ENCODE measurements at places on chromosomes 3 and 15.

DNA sequence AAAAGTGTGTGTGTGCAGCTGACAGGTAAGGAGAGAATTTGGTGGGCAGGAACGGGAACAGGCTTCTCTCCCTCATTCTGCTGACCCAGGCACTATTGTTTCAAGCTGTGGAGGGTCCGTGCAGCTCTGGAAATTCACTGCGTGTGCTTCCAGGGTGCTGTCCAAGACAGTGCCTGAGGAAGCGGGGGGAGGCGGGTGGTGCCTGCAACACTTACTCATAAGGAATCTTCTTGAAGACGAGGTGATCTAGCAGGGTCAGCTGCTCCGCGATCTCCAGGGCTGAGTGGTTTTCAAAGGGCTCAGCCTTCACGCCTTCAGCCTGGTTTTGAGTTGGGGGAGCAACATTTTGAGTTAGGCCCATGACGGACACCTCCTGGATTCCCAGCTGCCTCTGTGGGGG lies 46.6 kb upstream of the CTSH start:
- no peak for DNase-seq

DNA sequence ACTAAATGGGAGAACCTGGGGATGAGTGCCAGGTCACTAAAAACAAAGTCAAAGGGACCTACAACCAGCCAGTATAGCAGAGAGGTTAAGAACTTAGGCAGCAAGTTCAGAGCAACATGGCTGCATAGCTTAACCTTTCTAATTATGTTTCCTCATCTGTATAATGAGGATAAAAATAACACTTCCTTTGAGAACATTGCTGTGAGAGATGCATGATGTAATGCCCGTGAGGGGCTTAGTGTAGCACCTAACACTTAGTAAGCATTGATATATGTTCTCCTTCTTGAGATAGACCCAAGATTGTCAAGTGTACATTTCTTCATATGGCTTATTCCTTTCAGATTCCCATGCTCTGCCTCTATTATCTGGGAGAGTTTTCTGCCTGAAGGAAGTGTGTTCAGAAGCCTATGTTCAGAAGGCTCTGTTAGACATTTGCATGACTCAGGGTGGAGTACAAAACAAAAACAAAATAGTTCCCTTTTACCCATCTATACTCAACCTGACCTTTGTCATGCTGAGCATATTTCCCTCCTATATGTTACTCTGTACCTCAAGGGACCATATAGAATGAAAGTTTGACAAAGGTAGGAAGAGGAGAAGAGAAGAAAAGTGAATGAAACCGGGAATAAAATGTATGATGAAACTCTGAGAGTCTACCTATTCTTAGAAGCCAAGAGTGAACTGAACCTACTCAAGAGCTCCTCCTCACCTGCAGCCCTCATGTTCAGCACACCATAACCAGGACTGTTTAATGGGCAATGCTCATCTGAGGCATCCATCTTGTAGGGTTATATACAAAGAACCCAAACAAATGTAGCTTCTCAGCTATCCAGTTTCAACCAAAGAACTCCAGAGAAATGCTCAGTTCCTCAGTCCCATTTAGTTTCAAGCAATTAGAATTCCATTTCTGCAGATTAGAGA lies 70.7 kb upstream of the KCNMB2 start:
- DNase-seq: no peak

DNA sequence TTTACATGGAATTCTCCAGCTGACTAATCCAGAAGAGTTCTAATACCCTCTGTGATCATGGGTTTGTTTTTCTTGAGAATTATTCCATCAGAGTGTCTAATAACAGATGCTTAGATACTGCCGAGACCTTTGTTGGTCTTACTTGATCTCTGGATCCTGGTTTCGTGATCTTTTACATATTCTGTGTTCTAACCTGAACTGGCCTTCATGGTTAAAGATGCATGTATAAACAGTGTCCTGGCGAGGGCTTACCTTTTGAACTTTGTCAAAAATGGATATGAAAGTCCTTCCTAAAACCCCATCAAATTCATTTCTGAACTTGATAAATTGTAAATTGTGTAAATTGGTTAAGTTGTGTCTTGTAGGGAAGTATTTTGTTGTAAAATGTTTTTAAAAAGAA lies 24.8 kb downstream of the UBE2Q2 start:
- no peak for DNase-seq

GRCh38 chr15:90388462-90389380 lies 679 bp downstream of the IQGAP1 start:
- DNase-seq: peak; percentile 22

GRCh38 chr3:14583548-14584091 lies 43.5 kb upstream of the GRIP2 start:
- DNase-seq: no peak

GRCh38 chr15:93327364-93327763 lies 238.4 kb upstream of the RGMA start:
- no peak for DNase-seq

DNA sequence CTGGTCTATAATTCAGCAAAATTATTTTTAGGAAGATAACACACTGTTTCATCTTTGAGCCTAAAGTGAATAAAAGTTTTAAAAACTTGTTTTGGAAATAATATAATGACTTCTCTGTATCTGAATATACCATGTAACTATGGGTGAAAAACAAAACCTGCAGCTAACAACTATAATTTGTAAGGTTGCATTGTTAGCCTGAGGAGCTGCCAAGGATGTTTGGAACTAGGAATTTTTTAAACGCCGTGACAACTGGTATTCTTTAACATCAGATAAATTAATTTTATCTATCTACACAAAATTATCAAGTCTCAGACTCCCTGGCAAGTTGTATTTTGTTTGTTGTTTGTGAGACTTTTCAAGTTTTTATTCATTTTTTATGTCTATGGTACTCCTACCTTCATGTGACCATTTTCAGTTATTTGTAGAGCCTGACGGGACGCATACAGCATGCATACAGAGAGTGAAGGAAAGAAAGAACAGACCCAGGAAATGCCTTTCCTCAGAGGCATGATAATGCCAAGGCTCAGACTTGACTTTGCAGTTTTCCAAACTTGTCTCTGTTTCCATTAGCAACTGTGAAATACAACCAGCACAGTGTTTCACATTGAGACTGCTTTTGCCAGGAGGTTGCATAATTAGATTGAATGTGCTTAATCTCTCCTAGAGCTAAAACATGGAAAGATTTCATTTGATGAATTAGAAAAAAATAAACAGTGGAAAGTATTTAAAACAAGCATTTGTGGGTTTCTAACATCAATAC lies 60.8 kb upstream of the ARHGEF26 start:
- no peak for DNase-seq

GRCh38 chr15:84990507-84990906 lies 8.9 kb downstream of the PDE8A start:
- no peak for DNase-seq

DNA sequence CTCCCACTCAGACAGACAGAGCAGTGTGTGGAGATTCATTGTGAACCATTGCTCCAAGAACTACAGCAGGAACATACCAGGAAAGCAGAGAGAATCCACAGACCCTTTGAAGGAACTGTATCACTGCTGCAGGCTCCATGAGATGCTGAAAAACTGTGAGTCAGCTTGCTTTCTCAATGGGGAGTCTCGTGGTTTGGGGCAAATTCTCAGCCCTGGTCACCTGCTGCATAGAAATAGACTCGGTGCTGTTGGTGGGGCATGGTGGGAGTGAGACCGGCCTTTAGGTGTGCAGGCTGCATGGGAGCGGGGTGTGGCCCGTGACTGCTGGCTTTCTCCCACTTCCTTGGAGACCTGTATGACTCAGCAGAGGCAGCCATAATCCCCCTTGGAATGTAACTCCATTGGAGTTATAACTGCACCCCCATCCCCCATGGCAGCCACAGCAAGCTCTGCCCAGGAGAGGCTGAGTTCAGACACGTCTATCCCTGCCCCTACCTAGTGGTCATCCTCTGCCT lies 35.6 kb downstream of the ALCAM start:
- DNase-seq: no peak

- no peak for DNase-seq
Measured at GRCh38 chr3:36166477-36166876, 213.8 kb upstream of the STAC start.

- no peak for DNase-seq
Measured at GRCh38 chr3:167116120-167116922, 263.8 kb downstream of the ZBBX start.

- peak; percentile 3 for DNase-seq
Measured at GRCh38 chr15:55774113-55774970, 31.4 kb upstream of the PRTG start.

GRCh38 chr3:127490271-127491023 lies 100.1 kb downstream of the TPRA1 start:
- DNase-seq: no peak

DNA sequence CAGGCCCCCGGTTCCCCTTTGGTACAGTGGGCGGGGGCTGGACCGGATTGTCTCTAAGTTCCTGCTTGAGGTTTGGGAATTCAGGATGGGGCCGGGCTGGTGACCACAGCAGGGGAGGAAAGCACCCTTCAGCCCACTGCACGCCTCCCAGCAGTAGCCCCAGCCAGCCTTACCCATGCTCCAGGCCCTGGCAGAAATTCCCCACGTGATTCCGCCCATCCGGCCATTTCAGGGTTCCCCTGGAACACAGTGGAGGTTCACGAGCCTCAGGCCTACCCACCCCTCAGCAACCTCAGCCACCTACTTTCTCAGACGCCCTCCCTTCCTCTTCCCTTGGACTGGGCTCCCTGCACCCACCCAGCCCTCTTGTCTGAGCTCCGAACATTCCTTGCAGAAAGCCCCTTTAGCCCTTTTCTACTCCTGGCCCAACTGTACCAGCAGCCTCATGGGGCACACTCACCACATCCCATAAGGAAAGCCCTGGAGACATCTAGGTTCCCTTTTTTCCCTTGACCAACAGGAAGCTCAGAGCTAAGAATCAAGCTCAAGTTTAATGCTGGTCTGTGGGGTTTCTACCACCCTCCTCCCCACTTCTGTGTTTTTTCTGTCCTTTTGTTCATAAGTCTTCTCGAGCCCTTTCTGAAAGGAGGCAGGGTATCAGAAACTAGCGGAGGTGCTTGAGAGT lies 11.5 kb downstream of the ALS2CL start:
- no peak for DNase-seq

DNA sequence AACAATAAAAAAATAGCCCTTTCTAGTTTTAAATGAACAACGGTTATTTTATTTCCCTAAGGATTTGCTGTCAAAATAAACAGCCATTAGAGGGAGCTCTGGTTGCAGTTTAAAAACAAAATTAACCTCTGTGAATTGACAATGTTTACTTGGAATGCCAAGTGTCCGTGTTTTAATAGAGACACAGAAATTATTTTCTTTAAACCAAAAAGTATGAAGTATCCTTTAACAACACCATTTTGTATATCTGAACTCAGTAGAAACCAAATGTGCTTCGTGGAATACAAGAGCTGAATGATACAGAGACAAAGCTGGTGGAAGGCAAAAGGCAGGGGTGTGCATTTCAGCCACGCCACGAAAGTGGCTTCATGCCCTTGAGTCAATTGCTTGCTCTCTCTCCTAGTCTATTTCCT lies 74.4 kb downstream of the MOBP start:
- DNase-seq: no peak

- no peak for DNase-seq
Measured at GRCh38 chr15:29838352-29839010, 16.2 kb upstream of the TJP1 start.

- no peak for DNase-seq
Measured at GRCh38 chr3:72585966-72586365, 262.3 kb downstream of the SHQ1 start.

DNA sequence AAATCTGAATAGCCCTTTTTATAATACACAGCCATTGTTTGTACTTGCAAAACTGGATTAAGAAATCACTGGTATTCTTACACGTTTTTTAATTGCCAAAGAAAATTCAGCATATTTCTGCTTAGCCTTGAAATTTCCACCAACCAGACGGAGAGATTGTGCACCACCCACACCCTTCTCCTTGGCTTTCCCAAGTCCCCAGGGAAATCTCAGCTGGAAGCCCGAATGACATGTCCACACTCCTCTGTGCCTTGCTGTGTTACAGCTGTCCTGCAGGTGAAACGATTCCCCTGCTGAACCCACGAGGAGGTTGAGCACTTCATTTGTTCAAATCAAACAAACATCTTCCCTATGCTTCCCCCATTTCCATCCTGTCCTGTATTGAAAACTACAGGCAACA lies 49.6 kb upstream of the PPARG start:
- DNase-seq: no peak

DNA sequence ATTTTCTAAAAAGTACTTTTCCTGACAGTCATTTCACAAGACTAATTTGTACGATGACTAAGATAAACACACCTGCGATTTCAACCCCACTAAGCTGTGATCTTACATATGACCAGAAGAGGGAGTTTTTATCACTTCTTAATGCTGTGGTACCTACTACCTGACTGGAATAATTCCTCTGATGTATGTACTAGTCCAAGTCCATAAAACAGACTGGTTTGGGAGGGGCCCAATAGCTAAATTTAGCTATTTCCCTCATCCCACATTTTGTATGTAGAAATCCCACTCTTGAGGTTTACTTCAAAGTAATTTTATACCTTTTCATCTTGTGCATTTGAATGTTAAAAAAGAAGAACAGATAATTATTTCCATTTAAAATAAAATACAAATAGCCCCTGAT lies 49.7 kb upstream of the SCAANT1 start:
- DNase-seq: peak; percentile 5
